ENCODE measurements at places on chromosomes 2 and 18. TPM values are rescaled to one million over a fixed set of nuclear protein-coding genes. Genes with fewer than 3 reads are reported as not detected.

The GALR1 gene
- 0.06 TPM for polyA plus RNA-seq

The ECEL1 gene
- polyA plus RNA-seq: 7.8 TPM

The KRCC1 gene
- 66.0 TPM for polyA plus RNA-seq

The CD8A gene
- polyA plus RNA-seq: 0.24 TPM

The ZFAND2B gene
- 33.7 TPM for polyA plus RNA-seq

The SCYGR5 gene
- polyA plus RNA-seq: not detected

The RFTN2 gene
- 24.8 TPM for polyA plus RNA-seq

The FEV gene
- polyA plus RNA-seq: 0.07 TPM

The DSG4 gene
- polyA plus RNA-seq: 0.03 TPM

The CACNB4 gene
- 7.4 TPM for polyA plus RNA-seq

The EVX2 gene
- polyA plus RNA-seq: not detected

The KCTD1 gene
- polyA plus RNA-seq: 70.3 TPM

The NGEF gene
- polyA plus RNA-seq: 2.3 TPM

The KCNG2 gene
- 0.17 TPM for polyA plus RNA-seq

The CD226 gene
- polyA plus RNA-seq: 3.3 TPM

The MGAT4A gene
- 31.8 TPM for polyA plus RNA-seq

The BBS5 gene
- 11.4 TPM for polyA plus RNA-seq

The TNFAIP6 gene
- 2.4 TPM for polyA plus RNA-seq

The GRHL1 gene
- polyA plus RNA-seq: 4.7 TPM

The PDE1A gene
- polyA plus RNA-seq: 22.5 TPM

The SKA1 gene
- 5.9 TPM for polyA plus RNA-seq

The CYP27C1 gene
- polyA plus RNA-seq: 5.8 TPM

The ASB18 gene
- polyA plus RNA-seq: 0.03 TPM

The B4GALT6 gene
- 17.1 TPM for polyA plus RNA-seq

The SERPINB3 gene
- not detected for polyA plus RNA-seq

The TBR1 gene
- 0.04 TPM for polyA plus RNA-seq

The GALNT14 gene
- 48.7 TPM for polyA plus RNA-seq

The CCDC85A gene
- 1.5 TPM for polyA plus RNA-seq

The CD28 gene
- 2.1 TPM for polyA plus RNA-seq

The ST6GAL2 gene
- polyA plus RNA-seq: 16.9 TPM

The SCN1A gene
- 0.22 TPM for polyA plus RNA-seq

The ACOXL gene
- 0.35 TPM for polyA plus RNA-seq

The PRKAG3 gene
- polyA plus RNA-seq: not detected

The RAX gene
- not detected for polyA plus RNA-seq

The IL37 gene
- not detected for polyA plus RNA-seq

The IL1F10 gene
- polyA plus RNA-seq: not detected

The CMPK2 gene
- polyA plus RNA-seq: 4.2 TPM

The KCNJ3 gene
- polyA plus RNA-seq: 6.4 TPM

The ATP6V1C2 gene
- 5.9 TPM for polyA plus RNA-seq

The CPO gene
- polyA plus RNA-seq: 1.2 TPM

The PAIP2B gene
- polyA plus RNA-seq: 19.5 TPM

The TCF23 gene
- 0.93 TPM for polyA plus RNA-seq

The ANTXR1 gene
- polyA plus RNA-seq: 79.0 TPM

The FOXD4L1 gene
- polyA plus RNA-seq: 0.17 TPM

The PER2 gene
- polyA plus RNA-seq: 5.1 TPM

The METTL4 gene
- 16.0 TPM for polyA plus RNA-seq

The FSIP2 gene
- polyA plus RNA-seq: 3.8 TPM

The FAM237A gene
- not detected for polyA plus RNA-seq

The MAPK4 gene
- 10.5 TPM for polyA plus RNA-seq

The ALPP gene
- polyA plus RNA-seq: not detected

The VWA3B gene
- 0.40 TPM for polyA plus RNA-seq
